Pericardium fibroblast (primary cell): ENCODE measurements at places on chromosomes 13 and 19. TPM values are rescaled to one million over a fixed set of nuclear protein-coding genes. Genes with fewer than 3 reads are reported as not detected.

CACNA1A gene
- total RNA-seq, result 2.3 and 2.6 TPM in 2 replicates

DMKN gene
- total RNA-seq, result 22.8 and 37.0 TPM in 2 replicates

ZNF221 gene
- 4.3 and 6.3 TPM in 2 replicates for total RNA-seq

PRTN3 gene
- total RNA-seq, result 2.0 TPM in 1 of 2 replicates, not detected in the other

KASH5 gene
- total RNA-seq, result not detected in 2 replicates

SMAD9 gene
- 6.2 and 7.8 TPM in 2 replicates for total RNA-seq

ADGRE2 gene
- total RNA-seq, result 0.09 and 0.93 TPM in 2 replicates

KLK1 gene
- not detected in 2 replicates for total RNA-seq

CNN1 gene
- total RNA-seq, result 12.2 and 33.3 TPM in 2 replicates

SIGLECL1 gene
- not detected in 2 replicates for total RNA-seq

RDH8 gene
- total RNA-seq, result not detected in 2 replicates

NLRP4 gene
- total RNA-seq, result not detected in 2 replicates

BRME1 gene
- total RNA-seq, result 0.09 TPM in 1 of 2 replicates, not detected in the other

ZNF841 gene
- 7.2 and 12.4 TPM in 2 replicates for total RNA-seq

GRIK5 gene
- 0.77 TPM in 1 of 2 replicates, not detected in the other for total RNA-seq

KCNC3 gene
- total RNA-seq, result under 0.01 TPM in 2 replicates

WDR18 gene
- total RNA-seq, result 41.4 and 55.8 TPM in 2 replicates

C19orf85 gene
- not detected in 2 replicates for total RNA-seq

FAM216B gene
- total RNA-seq, result not detected in 2 replicates

KIR2DL4 gene
- total RNA-seq, result not detected in 2 replicates

FFAR3 gene
- total RNA-seq, result 0.12 and 0.26 TPM in 2 replicates
